ENCODE measurements at places on chromosomes 16 and 17.

DNA sequence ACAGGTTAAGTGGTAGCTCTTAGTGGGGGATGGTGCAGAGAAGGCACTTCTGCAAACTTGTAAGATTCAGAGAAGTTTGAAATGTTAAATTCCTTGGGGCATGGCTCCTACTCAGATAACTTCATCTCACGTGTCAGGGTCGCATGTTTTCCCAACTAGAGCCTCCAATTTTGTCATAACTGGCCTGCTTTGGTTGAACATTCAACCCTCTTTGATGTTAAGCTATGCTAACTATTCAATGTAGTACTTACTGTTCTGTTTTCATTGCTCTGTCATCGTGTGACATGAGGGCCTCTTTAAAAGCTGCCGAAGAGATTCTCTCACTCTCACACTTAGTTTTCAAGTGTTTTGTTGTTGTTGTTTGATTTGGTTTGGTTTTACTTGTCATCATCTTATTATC is 280.8 kb downstream of the CDH11 start:
- DNase-seq = no peak

DNA sequence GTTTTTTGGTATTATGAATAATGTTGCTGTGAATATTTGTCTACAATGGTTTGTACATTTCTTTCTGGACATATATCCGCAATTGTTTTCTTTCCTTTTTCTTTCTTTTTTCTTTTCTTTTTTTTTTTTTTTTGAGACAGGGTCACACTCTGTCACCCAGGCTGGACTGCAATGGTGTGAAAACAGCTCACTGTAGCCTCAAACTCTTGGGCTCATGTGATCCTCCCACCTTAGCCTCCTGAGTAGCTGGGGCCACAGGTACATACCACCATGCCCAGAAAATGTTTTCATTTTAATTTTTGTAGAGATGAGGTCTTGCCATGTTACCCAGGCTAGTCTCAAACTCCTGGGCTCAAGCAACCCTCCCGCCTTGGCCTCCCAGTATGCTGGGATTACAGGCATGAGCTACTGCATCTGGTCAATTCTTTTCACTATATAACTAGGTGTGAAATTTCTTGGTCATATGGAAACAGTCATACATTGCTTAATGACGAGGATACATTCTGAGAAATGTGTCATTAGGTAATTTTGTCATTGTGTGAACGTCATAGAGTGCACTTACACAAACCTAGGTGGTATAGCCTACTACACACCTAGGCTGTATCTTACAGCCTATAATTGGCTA is 15.2 kb downstream of the IL21R start:
- DNase-seq = no peak

- DNase-seq = no peak
Observed at GRCh38 chr16:23280483-23280967, 21.6 kb upstream of the SCNN1B start.

DNA sequence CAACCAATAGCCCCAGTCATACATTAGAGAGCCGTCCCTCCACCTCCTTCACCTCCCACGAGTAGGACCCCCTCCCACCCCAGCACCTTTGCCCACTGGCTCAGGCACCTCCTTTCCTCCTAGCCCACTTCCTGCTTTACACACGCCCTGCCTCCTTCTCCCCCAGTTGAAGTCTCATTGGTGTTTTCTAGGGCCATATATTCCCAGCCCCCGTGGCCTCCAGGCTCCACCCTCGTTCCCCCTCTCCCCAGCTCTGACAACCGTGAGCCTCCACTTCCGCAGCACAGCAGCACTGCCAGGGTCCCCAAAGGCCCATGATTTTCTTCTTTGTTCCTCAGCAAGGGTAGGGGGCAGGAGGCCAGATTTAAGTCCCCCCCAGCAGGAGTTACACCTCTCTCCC is 340.3 kb upstream of the TNRC6C start:
- DNase-seq = no peak

GRCh38 chr17:19747829-19748806 is at the start of gene ALDH3A1:
Gene ALDH3A1 (minus strand): TSS chr17:19748298. CDS start chr17:19745129, 3,169 bp downstream.
- DNase-seq = no peak
